ENCODE measurements at places on chromosomes 6 and 20.
A peak's percentile ranks its signal among the peaks of the same experiment; 100 is the strongest.

GRCh38 chr6:4778086-4778485 lies 1.9 kb downstream of the CDYL start:
- no peak for DNase-seq

DNA sequence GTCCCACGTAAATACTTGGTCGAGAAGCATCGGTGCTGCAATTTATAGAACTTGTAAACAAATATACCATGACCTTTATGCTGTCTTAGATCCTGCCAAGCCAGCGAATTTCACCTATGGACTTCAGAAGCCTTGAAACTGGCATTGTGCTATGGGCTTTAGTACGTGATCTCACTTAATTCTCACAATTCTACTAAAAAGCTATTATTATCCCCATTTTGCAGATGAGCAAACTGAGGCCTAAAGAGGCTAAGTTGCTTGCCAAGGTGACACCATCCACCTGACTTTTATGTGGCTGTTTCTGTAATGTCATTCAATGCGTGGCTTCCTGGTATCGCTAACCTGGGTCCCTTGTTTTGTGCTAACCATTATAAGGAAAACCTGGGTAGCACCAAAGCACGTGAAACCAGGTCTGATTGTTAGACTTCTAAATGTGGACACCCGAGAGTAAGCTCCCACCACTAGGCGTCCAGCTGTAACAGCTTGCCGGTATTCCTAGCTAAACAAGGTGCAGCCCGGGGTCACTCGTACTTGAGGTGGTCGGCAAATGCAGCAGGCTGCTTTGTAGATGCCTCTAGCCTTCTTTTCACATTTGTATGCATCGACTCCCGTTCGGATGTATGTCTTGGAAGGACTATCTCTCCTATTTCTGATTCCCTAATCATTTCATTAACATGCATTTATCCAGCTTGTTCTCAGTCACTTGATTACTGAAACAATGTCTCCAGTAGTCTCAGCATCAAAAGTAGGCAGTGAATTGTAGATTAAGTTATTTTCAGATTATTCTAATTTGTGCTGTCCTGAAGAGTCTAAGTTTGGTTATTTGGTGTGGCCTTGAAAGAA lies 1.1 kb downstream of the SYNJ2 start:
- no peak for DNase-seq

DNA sequence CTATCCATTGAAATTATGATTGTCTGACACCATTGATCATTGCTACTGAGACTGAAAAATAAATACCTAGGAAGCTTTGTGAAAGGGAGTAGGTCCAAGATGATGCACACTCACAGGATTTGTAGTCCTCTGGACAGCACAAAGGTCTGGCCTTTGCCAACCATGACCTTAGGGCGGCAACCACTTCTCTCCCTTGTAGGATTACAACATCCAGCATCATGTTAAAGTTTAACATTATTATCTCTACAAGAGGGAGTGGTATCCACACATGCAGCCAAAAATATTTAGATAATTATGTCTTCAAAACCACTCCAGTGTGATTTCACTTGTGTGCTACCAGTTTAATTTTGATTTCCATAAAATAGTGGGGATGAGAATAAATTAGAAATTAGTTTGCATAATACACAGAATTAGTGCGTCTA lies 51.1 kb upstream of the NHSL1 start:
- DNase-seq = no peak

GRCh38 chr6:149261364-149262040 lies 56.0 kb upstream of the TAB2 start:
- DNase-seq = peak; percentile 41

DNA sequence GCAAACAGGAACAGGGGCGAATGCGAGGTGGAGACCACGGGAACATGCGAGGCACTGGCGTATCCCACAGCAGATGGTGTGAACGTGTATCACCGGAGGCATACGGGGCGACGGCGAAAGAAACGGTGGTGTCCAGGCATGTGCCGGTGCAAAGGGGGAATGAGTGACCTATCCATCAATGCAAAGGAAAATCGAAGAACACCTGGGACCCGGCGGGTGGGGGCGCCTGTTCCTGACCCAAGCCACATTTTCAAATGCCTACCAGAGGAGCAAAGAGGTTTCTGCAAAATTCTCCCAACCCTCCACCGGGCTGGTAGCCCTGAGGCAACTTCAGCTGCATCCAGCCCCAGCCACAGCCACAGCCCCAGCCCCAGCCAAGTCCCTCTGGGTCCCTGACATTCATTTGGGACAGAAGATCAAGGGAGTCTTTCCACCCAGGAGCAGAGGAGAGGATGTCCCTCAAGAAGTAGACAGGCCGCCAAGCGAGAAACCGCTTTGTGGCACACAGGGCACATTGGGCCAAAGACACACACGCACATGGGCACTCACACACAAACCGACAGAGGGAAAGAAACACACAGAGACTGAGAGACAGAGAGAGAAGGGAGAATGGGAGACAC lies 164.0 kb upstream of the ZNF337 start:
- DNase-seq = no peak

- no peak for DNase-seq
These were observed 68.3 kb upstream of the BTBD3 start for GRCh38 chr20:11849270-11849915.

DNA sequence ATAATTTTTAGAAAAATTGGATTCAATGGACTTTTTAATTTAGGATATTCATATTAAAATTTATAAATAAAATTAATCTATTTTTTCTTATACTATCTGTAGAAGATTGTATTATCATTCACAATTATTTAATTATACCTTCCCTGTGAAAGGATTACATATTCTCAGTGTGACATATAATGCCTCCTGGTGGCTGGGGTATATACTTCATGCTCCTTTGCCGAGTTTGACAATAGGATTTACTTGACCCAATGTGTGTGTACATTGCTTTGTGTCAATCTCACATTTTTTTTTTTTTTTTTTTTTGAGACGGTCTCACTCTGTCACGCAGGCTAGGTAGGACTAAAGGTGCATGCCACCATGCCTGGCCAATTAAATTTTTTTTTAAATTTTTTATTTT lies 230.0 kb upstream of the CHD6 start:
- no peak for DNase-seq

GRCh38 chr6:67735623-67736022 lies 899.5 kb upstream of the ADGRB3 start:
- DNase-seq = no peak
